ENCODE measurements at places on chromosomes 7 and 10.

- H3K36me3 ChIP-seq = peaks cover 10% of the 10 kb centered on the region
- H3K27me3 ChIP-seq = no peaks in the 10 kb centered on the region
- no peak overlapping the region for H3K4me3 ChIP-seq
- no peak overlapping the region for H3K27ac ChIP-seq
- H3K4me1 ChIP-seq = peaks cover 38% of the 10 kb centered on the region
- DNase-seq = no peak
Measured at GRCh38 chr7:131355917-131356777, 28.5 kb downstream of the MKLN1 start.

DNA sequence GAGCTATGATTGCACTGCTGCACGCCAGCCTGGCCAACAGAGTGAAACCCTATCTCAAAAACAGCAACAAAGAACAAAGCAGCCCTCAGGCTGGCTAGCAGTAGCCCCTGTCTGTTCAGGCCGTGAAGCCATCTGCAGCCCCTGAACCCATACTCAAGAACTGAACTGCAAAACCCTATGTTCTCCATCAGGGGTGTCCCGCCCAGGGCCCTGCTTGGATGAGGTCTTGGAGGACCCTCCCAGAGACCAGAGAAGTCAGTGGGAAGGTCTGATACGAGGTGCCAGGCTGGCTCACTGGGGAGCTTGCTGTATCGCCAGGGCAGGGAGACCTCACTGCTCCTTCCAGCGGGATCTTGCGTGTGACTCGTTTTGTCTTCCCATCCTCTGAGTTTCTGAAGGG, 39.3 kb downstream of the RBM17 start:
- DNase-seq = no peak
- peaks cover 45% of the 10 kb centered on the region for H3K27me3 ChIP-seq
- H3K4me1 ChIP-seq = peaks cover 39% of the 10 kb centered on the region
- no peaks in the 10 kb centered on the region for H3K36me3 ChIP-seq
- no peak overlapping the region for H3K4me3 ChIP-seq
- no peak overlapping the region for H3K27ac ChIP-seq

DNA sequence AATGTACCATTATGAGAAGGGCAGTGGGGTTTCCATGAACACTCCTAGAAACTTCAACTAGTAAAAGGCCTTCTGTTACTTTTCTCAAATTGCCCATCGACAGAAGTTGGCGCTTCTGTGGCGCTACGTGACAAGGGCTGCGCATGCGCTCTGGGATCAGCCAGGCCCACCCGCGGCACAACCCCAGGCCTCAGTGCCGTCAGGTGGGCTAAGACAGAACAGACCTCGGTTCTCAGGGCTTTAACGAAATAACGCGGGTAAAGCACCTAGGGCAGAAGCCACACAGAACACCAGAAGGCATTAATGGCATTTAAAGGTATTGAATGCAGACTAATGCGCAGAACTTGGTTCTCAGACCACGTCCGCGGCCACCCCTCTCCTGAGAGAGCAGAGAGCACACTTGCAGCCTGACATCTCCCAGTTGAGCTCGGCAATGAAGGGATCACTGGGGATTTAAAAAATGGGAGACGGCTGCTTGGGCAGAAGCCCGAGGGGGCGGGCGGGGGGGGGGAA, 67.6 kb upstream of the CTNNA3 start:
- peaks cover 8% of the 10 kb centered on the region for H3K27me3 ChIP-seq
- peaks cover 18% of the 10 kb centered on the region for H3K4me1 ChIP-seq
- H3K4me3 ChIP-seq = peak overlapping the region; percentile 77
- peak; percentile 76 for DNase-seq

- H3K4me3 ChIP-seq = no peak overlapping the region
- H3K27me3 ChIP-seq = no peaks in the 10 kb centered on the region
- peaks cover 1% of the 10 kb centered on the region for H3K36me3 ChIP-seq
- DNase-seq = no peak
Measured at GRCh38 chr10:102537948-102538347, 34.2 kb downstream of the SUFU start.

GRCh38 chr7:120131096-120131839, 141.7 kb upstream of the KCND2 start:
- no peak overlapping the region for H3K27ac ChIP-seq
- H3K27me3 ChIP-seq = no peaks in the 10 kb centered on the region
- DNase-seq = no peak
- H3K4me3 ChIP-seq = no peak overlapping the region
- H3K4me1 ChIP-seq = no peaks in the 10 kb centered on the region

DNA sequence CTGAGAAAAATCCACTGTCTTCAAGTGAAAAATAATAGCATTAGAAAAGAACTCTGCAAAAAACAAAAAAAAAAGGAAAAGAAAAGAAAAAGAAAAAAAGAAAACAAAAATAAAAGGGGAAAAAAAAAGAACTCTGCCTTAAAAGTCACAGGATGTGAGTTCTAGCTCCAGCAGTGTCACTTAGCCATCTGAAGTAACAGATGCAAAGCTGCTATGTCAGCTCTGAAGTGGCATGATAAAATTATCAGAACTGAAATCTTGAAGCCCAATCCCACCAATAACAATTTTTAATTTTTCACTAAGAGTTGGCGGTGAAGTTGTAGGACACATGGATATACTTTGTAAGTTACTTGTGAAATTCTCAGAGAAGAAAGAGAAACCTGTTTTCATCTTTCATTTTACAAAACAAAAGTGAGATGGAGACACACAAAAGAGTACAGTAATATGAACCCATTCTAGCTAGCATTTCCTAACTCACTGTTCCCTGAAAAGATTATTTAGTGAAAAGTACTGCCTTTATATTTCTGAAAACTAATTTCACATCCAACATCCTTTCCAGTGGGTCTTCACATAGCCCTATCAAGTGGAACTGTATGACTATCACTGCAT, 103.5 kb downstream of the ELAPOR2 start:
- peaks cover 12% of the 10 kb centered on the region for H3K27me3 ChIP-seq
- peaks cover 6% of the 10 kb centered on the region for H3K4me1 ChIP-seq
- H3K27ac ChIP-seq = no peak overlapping the region
- H3K36me3 ChIP-seq = no peaks in the 10 kb centered on the region
- no peak for DNase-seq

DNA sequence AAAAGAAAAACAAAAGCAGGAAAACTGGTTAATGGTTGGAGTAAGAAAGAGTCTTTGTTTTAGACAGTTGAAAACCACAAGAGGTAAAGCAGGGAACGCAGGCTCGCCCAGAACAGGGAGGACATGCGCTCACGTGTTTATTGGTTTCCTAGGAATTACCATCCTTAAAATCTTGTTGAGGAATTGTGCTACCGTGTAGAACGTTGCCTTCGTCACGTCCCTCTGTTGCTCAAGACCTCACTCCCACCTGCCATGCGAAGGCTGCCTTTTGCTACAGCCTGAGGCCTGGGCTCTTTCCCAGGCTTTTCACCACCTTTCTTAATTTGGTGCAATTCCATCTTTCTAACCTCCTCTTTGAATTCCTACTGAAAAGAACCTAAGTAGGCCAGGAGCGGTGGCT, 61.6 kb upstream of the CAMK1D start:
- H3K4me3 ChIP-seq = no peak overlapping the region
- no peaks in the 10 kb centered on the region for H3K27me3 ChIP-seq
- H3K4me1 ChIP-seq = peaks cover 2% of the 10 kb centered on the region
- no peaks in the 10 kb centered on the region for H3K36me3 ChIP-seq

- no peak for DNase-seq
- no peak overlapping the region for H3K4me3 ChIP-seq
- no peaks in the 10 kb centered on the region for H3K36me3 ChIP-seq
- no peak overlapping the region for H3K27ac ChIP-seq
Measured at GRCh38 chr7:131182446-131183058, 145.1 kb upstream of the MKLN1 start.

DNA sequence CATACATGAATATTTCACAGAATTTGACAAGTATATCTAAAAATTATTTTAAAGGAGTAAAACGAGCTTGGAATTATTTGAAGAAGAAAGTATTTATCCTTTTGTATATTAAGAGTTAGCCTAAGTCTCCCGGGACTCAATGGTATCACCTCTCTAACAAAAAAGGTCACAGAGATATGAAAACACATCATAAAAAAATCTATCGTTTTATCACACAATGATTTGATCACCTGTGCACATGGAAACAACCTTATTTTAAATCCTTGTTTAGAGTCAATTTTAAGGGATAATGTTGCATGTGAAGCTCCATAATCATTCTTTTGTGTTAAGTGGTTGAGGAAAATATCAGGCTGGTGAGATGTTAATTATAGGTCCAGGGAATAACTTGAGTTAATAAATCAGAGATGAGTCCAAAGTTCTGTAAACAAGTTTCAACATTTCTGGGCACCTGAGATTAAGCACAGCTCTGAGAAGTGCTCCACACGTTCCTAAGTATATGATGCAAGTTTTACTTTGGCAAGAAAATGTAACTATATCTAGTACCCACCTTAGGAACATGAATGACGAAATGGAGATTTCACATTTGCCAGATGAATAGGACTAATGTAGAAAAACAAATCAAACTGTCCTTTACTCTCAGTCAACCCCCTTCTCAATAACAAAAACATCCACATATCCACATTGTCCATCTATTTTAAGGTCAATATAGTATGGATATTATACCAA, 148.5 kb upstream of the AKR1E2 start:
- no peak for DNase-seq
- H3K4me3 ChIP-seq = no peak overlapping the region
- no peaks in the 10 kb centered on the region for H3K4me1 ChIP-seq
- H3K36me3 ChIP-seq = no peaks in the 10 kb centered on the region

- H3K36me3 ChIP-seq = no peaks in the 10 kb centered on the region
- H3K4me3 ChIP-seq = no peak overlapping the region
- no peaks in the 10 kb centered on the region for H3K4me1 ChIP-seq
- no peak for DNase-seq
Measured at GRCh38 chr7:93756890-93757289, 133.7 kb downstream of the TFPI2 start.

DNA sequence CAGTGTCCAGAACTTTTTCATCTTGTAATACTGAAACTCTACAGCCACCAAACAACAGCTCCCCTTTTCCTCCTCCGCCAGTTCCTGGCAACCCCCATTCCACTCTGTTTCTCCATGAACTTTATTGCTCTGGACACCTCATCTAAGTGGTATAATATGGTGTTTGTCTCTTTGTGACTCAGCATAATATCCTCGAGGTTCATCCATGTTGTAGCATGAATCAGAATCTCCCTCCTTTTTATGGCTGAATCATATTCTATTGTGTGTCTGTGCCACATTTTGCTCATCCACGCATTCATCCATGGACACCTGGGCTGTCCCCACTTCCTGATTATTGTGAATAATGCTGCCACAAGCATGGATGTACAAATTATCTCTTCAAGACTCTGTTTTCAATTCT, 124.4 kb upstream of the FGFR2 start:
- no peak for DNase-seq
- H3K27me3 ChIP-seq = no peaks in the 10 kb centered on the region
- H3K36me3 ChIP-seq = no peaks in the 10 kb centered on the region
- no peak overlapping the region for H3K27ac ChIP-seq

DNA sequence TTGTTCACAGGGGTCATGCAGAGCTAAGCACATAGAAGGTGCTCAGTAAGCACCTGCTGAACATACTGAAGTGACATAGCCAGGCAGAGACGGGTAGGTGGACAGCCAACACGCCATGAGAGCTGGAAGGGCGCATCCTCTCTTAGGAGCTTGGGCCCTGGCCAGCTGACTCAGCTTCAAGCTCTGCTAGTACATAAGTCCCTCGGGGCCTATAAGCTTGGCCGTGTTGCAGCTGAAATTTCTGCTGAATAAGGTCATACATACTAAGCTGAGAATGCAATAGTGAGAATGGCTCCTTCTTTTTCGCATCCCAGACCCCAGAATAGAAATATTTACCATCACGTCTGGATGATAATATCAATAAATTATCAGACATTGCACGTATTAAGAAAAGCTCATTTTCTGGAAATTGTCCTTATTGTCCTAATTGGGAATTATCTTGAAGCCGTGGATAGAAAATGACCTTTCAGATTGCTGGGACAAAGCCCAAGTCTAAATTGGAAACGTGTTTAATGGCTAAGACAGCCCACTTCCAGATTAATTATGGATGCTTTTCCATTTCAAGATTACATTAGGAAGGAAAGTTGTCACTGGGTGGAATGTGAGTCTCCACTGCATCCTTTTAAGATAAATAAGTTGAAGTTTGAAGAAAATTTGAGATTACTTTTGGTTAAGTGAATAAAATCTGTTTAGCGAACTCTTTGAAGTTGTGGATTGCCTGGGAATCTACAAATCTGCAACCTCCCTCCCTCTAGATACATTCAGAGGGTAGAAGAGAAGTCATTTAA, 287.1 kb upstream of the C7orf33 start:
- H3K27ac ChIP-seq = peak overlapping the region; percentile 77
- no peak for DNase-seq
- H3K36me3 ChIP-seq = no peaks in the 10 kb centered on the region
- H3K4me3 ChIP-seq = no peak overlapping the region

DNA sequence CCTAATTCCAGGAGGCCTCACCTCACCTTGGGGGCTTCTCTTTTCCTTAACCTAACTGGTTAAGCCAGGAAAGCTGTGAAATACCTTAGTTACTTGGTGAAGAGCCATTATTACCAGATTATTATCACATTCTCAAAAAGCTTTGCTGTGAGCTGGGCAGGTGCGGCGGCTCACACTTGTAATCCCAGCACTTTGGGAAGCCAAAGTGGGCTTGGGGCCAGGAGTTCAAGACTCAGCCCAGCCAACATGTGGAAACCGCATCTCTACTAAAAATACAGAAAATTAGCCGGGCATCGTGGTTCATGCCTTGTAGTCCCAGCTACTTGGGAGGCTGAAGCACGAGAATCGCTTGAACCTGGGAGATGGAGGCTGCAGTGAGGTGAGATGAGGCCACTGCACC, 102.4 kb upstream of the KLF6 start:
- peaks cover 12% of the 10 kb centered on the region for H3K4me1 ChIP-seq
- H3K36me3 ChIP-seq = no peaks in the 10 kb centered on the region
- no peak overlapping the region for H3K4me3 ChIP-seq
- peaks cover 4% of the 10 kb centered on the region for H3K27me3 ChIP-seq
- no peak for DNase-seq

DNA sequence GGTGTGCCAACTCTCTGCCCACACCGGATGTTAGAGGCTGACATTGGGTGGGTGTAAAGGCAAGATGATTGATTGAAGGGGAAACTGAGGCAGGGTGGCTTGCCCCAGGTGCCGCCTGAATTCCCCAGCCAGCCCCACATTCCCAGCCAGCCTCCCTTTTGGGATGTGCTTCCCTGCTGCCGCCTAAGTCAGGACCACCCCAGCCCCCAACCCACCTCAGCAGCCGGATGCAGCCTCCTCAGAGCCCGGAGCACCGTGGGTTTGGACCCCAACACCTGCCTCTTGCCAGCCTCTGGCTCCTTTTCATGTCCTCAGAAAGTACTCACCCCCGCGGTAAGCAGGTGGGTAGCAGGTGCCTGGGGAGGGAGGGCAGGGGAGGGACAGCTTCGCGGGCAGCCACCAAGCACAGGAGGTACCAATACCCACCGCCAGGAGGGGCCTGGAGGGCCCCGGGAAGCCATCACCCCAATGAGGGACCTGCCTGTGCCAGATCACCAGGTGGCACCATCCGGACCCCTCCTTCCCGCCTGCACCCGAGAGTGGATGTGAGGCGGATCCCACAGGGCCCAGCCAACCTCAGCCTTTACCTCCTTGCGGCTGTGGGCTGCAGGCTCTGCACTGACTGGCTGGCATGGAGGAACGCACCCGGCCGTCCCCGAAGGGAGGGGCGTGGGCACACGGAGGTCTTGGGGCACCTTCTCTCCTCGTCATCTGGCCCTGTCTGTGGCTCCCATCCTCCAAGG, 60.5 kb downstream of the PWWP2B start:
- H3K4me3 ChIP-seq = no peak overlapping the region
- DNase-seq = peak; percentile 51
- no peaks in the 10 kb centered on the region for H3K36me3 ChIP-seq
- peaks cover 5% of the 10 kb centered on the region for H3K4me1 ChIP-seq

All from activated naive CD4-positive, alpha-beta T cell treated with anti-CD3 and anti-CD28 coated beads, Interleukin-2, amount 10 ng/mL, durations not matched to agents 7 days and 5 days (primary cell).